HuH-7 (cell line): ENCODE measurements at places on chromosomes 5 and 9.

DNA sequence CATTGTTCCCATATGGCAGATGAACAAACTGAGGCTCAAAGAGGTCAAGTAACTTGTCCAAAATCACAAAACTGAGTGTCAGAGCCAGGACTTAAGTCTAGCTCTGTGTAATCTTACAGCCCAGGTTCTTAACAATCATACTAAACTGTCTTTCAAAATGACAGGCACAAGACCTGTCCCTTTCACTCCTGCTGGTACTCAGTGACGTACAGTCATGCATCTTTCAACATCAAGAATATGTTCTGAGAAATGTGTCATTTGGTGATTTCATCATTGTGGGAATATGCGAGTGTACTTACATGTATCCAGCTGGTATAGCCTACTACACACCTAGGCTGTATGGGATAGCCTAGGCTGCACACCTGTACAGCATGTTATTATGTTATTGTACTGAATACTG is 646.8 kb upstream of the WWC1 start:
- DNase-seq, result no peak

DNA sequence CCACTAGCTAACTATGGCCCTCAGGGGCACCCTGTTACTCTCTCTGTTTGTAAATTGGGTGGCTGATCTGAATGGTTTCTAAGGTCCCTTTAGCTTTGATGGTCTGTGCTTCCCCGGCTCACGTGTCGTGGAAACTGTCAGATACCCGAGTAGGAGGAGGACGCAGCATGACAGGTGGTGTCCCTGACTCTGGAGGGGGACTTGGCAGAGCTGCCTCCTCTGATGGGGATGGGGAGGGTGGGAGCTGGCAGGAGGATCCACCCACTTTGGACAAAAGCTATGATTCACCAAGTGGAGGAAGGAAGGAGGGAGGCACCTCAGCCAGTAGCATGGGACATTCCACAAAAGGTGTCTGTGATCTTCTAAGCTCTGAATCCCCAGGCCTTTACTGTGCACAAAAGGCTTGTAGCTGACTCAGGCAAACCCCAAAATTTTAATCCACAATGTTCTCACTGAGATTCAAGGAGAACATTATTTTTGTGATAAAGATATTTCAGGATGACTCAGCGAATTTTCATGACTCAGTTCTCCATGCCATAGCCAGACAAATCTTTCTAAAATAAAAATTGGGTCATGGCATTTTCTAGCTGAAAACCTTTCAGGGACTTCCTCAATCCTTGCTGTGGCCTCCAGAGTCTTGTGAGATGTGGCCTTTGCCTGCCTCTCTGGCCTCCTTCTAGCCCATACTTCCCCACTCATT is 131.0 kb upstream of the BRINP1 start:
- no peak for DNase-seq

GRCh38 chr9:95120781-95121370 is 196.6 kb downstream of the FANCC start:
- no peak for DNase-seq

DNA sequence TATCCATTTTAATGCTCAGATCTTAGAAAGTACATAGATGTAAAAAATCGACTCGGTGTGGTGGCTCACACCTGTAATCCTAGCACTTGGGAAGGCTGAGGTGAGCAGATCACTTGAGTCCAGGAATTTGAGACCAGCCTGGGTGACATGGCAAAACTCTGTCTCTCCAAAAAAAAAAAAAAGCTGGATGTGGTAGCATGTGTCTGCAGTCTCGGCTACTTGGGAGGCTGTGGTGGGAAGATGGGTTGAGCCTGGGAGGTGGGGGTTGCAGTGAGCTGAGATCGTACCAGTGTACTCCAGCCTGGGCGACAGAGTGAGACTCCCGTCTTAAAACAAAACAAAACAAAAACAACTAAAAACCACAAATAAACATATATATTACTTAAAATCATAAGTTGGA is 61.4 kb downstream of the RASA1 start:
- no peak for DNase-seq

- DNase-seq, result no peak
Observed at GRCh38 chr9:136566901-136567300, 21.1 kb upstream of the NOTCH1 start.

- DNase-seq, result no peak
Observed at GRCh38 chr9:121239071-121239470, 28.9 kb upstream of the GSN start.

DNA sequence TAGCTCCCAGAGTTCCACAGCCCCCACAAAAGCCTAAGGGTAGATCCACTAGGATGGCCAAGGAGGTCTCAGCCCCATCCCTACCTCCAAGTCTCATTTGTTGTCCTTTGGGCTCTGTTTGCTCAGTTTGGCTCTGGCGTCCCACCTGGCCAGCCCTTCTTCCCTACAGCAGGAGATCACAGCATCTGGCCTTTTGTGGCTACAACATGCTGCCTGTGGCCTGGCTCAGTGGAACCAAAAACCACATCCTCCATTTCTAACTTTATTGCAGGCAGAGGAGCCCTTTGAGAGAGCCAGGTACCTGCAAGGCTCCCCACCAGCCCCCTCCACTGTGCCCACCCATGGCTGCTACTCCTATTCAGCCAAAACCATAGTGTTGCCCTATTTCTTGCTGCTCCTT is 11.4 kb downstream of the JADE2 start:
- no peak for DNase-seq

- no peak for DNase-seq
Observed at GRCh38 chr9:109604131-109604530, 106.0 kb upstream of the PTPN3 start.

DNA sequence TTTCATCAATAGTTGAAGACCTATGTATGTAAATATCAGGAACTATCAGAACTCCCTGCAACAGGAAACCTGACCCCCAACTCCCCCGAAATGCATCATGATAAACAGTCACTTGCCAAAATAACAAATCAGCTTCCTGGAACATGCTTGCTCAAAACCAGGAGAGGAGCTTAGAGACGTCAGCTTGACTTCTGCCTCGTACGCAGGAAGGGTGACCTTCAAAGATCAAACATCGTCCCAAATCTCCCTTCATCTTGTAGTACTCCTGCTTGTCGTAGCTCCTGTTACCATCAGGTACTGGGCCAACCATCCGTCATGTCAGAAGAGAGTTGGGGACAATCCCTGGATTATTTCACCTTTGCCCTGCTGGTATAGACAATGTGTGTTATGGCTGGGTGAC is 396.1 kb downstream of the GADD45G start:
- no peak for DNase-seq

DNA sequence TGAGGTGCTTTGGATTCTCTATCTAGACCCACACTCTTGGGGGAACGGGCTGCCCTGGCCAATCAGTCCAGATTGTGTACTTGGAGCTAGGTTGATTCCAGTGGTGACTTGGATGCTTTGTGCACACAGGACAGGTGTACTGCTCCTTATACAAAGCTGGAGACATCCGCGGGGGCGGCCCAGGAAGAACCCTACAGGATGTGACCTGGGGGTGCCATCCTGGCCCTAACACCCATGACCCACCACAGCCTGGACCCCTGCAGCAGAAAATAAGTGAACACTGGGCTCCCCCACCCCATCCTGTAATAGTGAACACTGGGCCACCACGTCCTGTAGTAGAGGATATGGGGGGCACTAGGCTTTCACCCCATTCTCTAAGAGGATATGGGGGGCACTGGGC is 12.1 kb upstream of the PLEKHG4B start:
- DNase-seq, result no peak

- no peak for DNase-seq
Observed at GRCh38 chr9:113913426-113914195, 37.5 kb downstream of the ZNF618 start.

DNA sequence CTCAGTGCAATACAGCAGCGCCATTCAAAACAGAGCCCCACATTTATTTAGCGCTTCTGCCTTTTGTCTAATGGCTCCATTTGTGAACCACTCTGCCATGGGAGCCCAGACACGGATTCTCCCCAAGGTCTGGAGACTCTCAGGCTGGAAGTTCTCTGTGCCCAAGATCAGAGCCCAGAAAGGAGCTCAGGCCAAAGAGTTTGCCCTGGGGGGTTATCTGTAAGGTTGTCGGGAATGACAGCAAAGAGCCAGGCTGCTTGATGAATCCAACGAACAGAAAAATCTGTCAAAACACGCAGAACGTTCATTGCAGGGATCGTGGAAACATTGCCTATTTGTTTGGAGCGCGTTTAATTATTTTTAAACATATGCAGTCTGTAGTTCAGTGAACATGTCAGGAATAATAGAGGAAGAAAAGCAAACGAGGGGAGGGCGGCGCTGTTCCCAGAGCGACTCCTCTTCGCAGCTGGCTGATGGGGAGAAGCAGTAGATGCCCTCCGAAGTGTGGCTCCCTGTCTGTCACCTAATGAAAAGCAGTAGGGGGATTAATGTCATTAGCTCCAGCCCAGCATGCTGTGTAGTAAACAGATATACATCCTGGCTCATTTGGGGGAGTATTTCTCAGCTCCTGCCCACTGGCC is 464.9 kb upstream of the MPDZ start:
- DNase-seq, result no peak

DNA sequence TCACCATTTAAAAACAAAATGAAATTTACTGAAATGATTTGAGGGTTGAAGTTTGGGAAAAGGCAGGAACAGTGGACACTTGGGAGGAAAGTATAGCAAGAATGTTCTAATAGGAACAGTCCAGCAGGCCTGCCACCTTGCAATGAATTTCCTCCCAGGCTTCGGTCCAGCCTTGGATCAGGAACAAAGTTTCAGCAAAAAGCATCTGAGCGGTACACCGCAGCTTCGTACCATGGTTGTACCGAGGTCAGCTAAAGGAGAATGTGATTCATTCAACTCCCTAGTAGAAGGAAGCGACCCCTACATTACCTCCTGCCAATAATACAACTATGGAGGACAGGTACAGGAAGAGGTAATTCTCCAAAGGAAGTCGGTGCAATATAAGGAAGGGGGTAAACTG is 111.4 kb downstream of the ENC1 start:
- DNase-seq, result no peak

DNA sequence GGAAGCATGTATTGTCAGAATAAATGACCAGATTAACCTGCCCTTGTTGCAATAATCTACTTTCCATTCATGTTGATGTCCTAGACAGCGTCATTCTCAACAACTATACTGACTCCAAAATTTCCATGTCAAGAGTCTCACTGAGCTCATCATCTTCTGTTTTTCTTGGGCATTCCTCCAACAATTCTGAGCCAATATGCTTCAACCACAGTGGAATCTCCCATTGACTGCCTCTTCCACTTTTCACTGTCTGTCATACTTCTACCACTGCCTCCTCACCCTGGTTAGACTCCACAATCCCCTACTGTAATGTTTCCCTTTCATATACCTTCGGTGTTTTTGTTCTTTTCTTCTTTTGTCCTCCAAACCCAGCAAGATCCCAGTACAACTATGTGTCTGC is 162.8 kb downstream of the TLE1 start:
- DNase-seq, result no peak
